Gastroesophageal sphincter (tissue), 4 donors: ENCODE measurements at places on chromosomes 11 and 22. TPM values are rescaled to one million over a fixed set of nuclear protein-coding genes. Genes with fewer than 3 reads are reported as not detected.

MEI1 gene
- 0.50 TPM for total RNA-seq

- no peak for ATAC-seq
Measured at GRCh38 chr22:44107340-44107739, 73.4 kb upstream of the PARVG start.

DNA sequence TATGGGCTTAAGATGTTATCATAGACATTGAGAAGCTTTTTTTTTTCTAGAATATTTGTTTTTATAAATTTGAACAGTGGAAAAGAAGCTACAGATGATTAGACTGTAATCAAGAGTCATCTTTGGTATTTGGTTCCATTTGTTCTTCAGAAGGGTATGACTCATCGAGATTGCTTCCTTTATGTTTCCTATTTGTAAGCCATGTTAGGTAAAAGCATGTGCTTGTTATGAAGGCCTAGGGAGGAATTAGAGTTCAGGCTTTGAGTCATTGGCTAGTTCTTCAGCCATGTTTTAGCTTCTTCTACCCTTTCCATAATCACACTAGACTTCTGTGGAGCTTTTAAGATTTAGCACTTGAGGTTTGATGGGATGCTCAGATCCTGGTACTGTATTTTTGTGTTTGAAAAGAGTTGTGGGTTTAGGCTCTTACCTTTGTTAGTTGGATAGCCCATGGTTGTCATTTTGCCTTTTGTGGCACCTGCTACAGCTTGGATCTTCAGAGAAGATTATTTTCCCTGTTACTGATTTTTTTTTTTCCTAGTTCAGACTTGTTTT is 44.3 kb downstream of the POLD3 start:
- ATAC-seq, result peak; percentile 51

CRYBB2 gene
- not detected for total RNA-seq

DNA sequence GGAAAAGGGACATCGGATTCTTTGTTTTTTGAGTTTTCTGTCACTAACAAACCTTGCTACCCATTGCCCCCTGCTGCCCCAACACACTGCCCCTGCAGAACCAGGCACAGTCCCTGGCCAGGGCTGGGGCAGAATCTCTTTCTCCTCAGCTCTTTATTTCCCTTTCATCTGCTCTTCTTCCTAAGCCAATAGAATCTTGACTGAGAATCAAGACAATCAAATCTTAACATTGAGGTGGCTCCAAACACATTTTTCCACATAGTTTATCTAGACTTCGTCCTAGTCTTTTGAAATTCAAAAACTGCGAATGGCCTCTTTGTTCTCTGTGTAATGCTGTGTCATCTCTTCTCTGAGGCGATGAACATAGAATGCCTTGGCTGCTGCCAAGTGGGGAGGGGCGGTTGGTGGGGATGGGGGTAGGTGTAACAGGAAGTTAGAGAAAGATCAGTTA is 16.1 kb upstream of the NTM start:
- no peak for ATAC-seq

DNA sequence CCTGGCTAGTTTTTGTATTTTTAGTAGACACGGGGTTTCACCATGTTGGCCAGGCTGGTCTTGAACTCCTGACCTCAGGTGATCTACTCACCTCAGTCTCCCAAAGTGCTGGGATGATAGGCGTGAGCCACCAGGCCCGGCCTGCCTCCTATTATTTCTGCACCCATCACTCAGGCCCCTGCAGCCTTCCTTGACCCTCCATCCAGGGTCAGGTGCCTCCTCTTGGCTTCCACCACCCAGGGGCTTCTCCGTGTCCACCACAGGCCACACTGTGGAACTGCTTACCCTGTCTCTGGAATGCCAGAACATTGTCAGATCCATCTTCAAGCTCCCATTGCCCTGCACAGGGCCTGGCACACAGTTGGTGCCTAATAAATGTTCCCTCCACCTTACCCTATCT is 75.4 kb upstream of the RTL6 start:
- no peak for ATAC-seq

GRCh38 chr11:77148963-77149715 is 21.1 kb downstream of the MYO7A start:
- no peak for ATAC-seq

RHOD gene
- 29.7 TPM for total RNA-seq

PHLDA2 gene
- total RNA-seq, result 0.82 TPM

RCE1 gene
- 11.4 TPM for total RNA-seq

RIMBP3B gene
- total RNA-seq, result under 0.01 TPM

DNA sequence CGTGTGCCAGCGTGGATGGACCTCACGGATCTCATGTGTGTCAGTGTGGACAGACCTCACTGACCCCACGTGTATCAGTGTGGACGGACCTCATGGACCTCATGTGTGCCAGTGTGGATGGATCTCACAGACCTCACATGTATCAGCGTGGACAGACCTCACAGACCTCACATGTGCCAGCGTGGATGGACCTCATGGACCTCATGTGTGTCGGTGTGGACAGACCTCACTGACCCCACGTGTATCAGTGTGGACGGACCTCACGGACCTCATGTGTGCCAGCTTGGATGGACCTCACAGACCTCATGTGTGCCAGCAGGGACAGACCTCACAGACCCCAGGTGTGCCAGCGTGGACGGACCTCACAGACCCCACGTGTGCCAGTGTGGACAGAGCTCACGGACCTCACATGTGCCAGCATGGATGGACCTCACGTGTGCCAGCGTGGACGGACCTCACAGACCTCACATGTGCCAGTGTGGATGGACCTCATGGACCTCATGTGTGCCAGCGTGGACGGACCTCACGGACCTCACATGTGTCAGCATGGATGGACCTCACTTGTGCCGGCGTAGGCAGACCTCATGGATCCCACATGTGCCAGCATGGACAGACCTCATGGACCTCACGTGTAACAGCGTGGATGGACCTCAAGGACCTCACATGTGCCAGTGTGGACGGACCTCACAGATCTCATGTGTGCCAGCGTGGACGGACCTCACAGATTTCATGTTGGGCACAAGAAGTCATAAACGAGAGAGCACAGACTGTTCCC is 18.2 kb downstream of the TTLL8 start:
- no peak for ATAC-seq

TSPAN4 gene
- 111 TPM for total RNA-seq

DNA sequence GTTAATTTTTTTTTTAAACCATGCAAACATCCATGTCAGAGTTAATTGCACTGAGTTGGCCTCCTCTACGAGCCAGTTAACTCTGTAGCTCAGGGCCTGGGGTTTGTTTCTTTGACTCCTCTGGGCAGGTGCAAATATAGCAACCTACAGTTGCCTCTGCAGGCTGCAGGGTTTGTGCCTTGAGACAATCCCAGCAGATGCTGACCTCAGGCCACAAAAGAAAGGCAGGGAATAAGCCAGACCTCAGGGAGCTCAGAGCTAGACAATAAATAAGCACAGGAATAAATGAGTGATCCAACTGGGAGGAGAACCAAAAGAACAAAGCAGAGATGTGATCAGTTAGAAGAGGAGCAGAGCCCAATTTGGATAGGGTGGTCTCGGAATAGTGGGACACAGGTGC is 390.8 kb downstream of the SHANK2 start:
- no peak for ATAC-seq

- no peak for ATAC-seq
Measured at GRCh38 chr11:79525257-79525656, 84.4 kb upstream of the TENM4 start.

DNA sequence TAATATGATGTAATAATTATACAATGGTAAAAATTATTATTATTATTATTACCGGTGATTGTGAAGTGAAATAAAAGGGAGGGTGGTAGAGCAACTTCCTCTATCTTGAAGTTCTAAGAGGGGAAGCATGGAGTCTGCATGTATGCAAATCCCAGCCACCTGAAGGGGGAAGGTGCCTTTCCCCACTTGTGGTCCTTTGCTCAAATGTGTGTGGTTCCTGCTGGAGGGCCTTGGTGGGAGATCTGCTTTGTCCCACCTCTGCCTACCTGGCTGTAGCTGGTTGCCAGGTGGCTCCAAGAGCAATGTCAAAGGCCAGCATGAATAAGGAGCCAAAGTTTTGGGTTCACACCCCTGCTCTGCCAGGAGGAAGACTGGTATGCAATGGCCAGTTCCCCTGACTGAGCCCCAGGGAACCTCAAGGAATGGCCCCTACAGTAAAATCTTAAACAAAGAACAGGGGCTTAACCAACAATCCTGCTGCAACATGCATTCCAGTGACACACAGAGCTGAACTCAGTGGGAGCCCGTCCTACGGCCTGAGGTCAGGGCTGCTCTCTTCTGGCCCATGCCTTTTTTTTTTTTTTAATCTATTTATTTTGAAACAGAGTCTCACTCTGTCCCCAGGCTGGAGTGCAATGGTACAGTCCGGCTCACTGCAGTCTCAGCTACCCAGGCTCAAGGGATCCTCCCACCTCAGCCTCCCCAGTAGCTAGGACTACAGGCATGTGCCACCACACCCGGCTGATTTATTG is 8.5 kb downstream of the TMEM132A start:
- ATAC-seq, result no peak

DNA sequence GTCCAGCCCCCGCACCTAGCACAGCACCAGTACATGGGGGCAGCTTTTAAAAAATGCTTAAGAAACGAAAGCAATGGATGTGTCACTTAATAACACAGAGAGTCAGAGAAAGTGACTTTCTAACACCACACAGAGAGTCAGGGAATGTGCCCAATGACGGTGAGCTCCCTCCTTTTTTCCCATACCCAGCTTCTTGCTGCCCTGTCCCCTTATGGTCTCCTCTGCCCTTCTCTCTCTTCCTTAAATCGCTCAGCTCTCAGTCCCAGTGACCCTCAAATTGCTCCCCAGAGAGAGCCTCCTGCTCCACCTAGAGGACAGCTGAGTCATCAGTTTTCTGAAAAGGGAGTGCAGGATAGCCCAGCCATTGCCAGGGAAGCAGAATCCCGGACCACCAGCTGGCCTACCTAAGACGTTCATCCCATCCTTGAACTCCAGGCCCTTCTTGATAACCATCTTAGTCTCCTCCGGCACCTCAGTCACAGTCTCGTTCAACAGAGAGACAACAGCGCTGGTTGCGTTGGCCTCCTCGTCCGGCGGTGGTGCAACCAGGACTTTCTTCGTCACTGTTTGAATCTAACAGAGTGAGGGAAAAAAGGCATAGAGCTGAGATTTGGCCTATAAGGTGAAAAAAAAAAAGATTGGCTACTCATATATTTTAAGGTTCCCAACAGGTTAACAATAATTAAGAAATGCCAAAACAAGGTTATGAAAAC is 113.5 kb downstream of the SLC1A2 start:
- ATAC-seq, result no peak

GRCh38 chr11:41996533-41996932 is 537.1 kb upstream of the LRRC4C start:
- ATAC-seq, result no peak

DNA sequence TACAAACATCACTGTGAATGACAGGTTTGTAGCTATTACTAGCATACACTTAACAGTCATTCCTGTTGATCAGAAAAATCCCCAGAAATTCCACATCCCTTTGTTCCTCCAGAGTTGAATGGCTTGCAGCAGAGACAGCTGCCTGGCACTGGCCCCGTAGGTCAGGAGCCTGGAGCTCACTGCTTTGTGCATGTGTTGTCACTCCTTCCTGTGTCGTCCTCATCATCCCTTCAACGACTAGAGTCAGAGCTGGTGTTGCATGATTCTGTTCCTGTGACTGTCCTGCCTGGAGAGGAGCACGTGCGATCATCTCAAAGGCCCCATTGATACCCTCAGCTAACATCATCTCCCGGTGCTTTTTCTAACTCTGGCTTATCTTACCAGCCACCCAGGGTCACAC is 58.3 kb downstream of the LDLRAD3 start:
- ATAC-seq, result no peak

FGF19 gene
- total RNA-seq, result not detected

OR4D5 gene
- total RNA-seq, result not detected

DNA sequence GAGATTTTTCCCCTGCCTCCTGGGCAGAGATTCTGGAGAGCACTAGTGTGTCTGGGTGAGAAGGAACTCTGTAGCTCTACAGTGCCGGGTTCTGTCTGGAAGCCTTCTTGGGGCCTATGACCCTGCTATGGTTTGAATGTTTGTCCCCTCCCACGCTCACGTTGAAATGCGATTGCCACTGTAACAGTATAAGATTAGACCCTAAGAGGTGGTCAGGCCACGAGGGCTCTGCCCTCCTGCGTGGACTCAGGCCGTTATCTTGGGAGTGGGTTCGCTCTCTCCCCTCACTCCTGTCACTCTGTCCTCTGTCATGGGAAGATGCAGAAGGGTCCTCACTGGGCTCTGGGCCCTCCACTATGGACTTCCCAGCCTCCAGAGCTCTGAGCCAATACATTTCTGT is 3.5 kb downstream of the AP5B1 start:
- no peak for ATAC-seq

- no peak for ATAC-seq
Measured at GRCh38 chr22:23391022-23391421, 189.1 kb downstream of the IGLL1 start.
